ENCODE measurements at places on chromosomes 16 and 17.

DNA sequence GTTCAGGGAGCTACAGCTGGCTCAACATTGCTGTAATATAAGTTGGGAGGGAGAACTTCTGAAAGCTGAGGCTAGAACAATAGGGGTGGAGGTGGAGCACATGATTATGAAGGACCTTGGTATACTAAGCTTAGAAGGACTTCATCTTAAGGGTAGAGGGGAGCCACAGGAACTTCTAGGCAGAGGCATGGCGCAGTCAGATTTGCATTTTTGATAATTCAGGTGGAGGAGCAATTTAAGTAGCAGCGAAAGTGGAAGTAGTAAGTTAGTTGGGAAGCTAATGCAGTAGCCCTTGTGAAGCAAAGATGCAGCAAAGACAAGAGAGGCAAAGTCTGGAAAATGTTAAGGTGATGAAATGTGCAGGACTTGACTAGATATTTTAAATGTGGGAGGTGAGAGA lies 144.1 kb downstream of the SPECC1 start:
- DNase-seq = no peak

DNA sequence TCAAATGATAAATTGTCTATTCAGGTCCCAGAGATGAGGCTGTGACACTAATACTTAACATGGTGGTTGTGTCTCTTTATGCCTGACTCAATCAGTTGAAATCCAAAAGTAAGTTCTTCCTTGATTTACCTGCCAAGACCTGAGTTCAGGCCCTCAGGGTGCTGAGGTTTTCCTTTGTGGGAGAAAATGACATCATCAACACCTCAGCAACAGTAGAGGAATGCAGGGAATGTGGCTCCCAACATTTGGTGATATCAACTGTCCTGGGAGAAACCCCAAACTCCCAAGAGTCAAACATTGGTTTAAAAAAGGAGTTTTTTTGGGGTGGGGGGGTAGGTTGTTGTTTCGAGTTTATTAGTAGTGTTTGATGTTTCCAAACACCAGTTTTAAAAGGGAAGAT lies 14.7 kb downstream of the RNF43 start:
- no peak for DNase-seq

DNA sequence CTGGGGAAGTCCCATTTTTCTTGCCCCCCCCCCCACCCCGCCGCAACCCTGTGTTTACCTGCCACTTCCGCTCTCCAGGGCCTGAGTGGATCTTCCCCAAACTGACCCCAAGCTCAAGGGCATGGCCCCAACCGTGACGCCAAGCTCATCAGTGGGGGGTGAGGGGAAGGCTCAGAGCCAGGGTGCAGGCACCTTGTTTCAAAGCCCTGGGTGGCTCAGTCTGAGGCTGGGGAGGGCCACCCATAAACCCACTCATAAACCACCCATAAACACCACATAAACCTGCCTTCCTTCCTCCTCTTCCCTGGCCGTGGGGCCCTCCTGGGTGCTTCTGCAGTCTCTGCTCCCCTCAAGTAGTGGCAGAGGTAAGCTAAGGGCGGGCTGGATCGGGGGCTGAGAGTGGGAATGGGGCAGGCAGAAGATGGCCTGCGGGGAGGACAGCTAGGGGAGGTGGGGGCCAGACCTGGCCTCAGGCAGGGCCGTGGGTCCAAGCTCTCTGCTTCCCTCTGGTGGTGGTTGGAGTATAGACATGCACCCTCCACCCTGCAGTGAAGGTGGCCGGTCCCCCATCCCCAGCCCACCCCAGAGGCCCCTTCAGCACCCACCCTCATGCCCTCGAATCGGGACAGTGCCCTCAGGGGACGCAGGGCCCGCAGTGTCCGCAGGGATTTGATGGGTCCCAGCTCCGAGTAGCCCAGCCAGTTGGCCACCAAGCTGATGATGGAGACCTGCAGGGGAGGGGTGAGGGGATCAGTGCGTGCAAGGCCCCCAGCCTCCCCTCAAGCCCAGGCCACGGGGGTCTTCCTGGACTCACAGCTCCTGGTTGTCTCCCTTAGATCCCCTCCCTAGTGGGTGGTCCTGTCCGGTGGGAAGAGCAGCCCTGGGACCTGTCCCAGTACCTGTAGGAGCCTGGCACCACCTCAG lies 14.6 kb upstream of the CD79B start:
- peak; percentile 23 for DNase-seq

DNA sequence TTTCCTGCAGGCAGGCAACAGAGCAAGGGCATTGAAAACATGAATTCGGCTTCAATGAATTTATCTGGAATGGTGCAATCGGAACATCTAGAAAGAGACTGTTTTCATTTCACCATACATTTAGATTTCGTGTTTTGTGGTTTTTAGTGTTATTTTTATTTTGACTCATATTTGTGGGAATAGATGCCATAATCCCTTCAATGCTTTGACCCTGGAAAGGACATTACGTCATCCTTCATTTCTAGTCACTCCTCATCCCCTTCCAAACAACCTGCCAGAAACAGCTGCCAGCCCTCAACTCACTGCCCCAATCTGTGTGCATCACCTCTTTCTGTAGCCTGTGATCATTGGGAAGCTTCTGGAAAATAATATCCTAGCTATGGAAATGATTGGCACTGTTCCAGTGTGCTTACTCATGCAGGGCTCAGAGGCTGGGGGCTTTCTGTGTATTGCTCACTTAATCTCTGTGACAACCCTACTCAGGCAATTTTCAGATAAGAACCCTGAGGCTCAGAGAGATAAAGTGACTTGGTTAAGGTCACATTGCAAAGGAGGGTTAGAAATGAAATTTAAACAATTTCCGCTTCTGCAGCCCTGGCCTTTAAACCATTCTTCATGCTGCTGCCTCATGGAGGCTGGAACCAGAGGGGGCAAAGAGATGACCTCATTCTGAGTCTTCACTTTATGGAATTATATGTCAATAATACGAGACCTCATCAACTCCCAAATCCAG lies 9.5 kb upstream of the KSR1 start:
- DNase-seq = no peak

DNA sequence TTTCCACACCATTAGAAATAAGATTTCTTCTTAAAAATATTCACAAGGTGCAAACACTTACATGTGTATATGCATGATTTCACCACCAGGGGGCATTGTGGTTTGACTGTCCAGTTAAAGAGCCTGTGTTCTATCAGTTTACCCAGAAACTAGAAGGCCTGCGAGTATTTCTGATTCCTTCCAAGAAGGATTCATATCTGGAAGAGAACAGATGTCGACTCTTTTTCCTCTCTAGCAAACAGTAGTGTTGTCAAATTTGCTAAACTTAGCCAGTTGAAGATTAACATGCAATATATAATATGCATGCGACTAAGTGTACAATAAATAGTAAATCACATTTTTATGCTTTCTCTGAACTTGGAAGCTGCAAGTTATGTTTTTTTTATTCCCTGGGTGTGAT lies 404.1 kb downstream of the WWOX start:
- peak; percentile 52 for DNase-seq

DNA sequence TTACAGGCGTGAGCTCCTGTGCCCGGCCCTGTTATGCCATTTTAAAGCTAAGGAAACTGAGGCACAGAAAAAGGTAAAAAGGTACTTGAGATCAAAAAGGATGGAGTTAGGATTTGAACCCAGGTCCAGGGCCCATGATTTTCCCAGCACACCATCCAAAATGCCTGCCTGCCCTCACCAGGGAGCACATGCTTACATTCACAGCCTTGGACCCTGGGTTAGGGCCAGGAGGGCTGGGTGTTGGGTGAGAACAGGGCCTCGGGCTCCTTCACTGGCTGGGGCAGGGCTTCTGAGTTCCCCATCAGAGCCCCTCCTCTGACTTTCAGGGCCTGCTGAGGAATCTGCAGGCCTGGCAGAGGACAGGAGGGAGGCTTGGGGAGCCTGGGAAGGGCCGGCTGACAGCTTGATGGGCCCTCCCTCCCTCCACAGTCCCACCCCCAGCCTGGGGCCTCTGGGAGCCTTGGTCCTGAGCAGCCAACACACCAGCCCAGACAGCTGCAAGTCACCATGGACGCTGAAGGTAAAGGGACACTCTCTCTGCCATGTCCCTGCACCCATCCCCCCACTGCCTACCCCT lies at the start of gene QPRT:
TSS of gene QPRT (plus strand) at position 490 of the 577 bp plus-strand sequence. CDS start at position 508, 18 bp downstream.
- no peak for DNase-seq

DNA sequence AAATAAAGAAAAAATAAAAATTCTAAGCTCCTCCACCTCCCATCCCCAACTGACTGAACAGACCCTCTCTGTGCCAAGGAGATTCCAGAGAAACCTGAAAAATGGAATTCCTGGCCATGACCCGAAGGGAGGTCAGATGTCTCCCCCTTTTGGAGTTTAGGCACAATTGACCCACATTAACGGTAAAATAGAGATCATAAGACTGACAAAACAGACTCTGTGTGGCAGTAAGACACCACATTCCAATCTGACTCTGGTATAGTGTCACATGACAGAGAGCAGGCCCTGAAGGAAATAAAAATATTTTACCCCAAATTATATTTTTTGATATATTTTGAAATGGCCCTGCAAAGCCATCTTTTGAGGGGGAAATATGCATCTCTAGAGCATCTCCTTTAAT lies 115.1 kb upstream of the ZKSCAN2 start:
- DNase-seq = no peak

- no peak for DNase-seq
These were observed 38.9 kb downstream of the KCNJ2 start for GRCh38 chr17:70208080-70208794.

- peak; percentile 72 for DNase-seq
These were observed 19.3 kb downstream of the GDE1 start for GRCh38 chr16:19502395-19503131.
